ENCODE measurements at places on chromosomes 5 and 9.

DNA sequence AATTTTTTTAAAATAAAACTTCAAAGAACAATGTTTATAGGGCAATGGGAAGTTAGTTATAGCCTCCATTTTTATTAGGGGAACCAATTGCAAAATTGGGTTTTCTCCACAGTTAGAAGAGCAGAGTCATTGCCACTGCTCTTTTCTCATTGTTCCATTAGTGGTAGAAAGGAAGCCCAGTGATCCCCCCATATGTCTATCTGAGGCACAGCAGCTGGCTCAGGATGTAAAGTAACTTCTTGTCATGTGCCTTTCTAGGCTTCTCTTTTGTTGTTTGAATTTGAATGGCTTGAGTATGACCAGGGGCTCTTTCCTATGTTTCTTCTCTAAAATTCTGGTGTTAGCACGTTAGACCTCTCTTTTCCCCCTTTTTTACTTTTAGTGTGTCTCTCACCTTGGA is 61.2 kb downstream of the UBAP1 start:
- no peak for DNase-seq

DNA sequence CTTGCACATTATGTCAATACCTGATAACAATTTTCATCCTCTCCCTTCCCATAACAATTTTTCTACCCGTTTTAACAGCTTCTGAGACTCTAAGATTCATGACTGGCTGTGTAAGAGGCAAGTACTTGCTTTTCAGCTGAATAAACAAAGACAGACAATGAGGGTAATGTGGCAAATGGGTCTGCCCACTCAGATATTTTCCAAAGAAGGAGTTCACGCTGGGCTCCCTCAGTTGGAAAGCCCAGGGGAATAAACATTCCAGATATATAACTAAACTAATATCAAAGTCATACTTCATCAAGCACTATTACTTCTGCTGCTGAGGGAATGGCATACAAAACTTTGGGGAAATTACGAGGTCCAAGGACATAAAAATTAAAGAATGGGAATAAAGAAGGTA is 24.4 kb downstream of the MEGF9 start:
- DNase-seq, result no peak

DNA sequence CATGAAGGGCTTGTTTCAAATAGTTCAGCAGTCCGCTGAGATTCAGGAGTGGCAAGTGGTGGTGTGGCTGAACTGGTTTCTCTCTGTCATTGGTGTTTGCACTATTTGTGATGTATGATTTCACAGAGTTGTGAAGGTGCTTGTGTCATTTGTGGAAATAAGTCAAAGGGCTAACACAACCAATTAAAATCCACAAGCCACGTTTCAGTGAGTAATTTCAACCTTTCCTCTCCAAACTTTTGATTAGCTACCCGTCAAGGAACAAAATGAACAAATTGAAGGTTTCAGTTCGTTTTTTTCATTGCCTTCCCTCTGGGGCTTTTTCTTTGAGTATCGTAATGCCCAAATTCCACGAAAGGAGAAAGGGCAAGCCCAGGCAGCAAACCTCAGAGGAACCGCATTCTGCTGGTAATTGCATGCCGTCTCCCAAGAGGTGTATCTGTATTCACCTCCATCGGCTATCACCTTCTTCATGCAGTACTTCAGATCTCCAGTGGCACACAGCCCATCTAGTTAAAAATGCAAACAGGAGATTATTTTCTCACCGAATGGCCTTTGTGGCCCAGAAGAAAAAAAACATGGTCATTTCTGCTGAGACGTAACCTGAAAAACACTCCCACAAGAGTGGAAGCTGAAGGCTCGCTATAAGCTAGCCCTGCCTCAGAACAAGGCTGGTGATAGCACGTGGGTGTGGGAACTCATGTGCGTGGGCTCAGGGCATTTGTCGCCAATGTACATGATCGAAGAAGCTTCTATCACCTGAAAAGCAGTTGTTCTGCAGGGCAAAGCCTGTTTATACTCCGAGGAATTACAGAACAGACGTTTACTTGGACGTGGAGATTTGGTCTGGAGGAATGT is 197.1 kb downstream of the NR3C1 start:
- no peak for DNase-seq

GRCh38 chr9:121271368-121272341 is 3.7 kb downstream of the GSN start:
- DNase-seq, result no peak
